ENCODE measurements at places on chromosomes 7 and 10.

GRCh38 chr10:68560943-68561864 is 1.1 kb downstream of the TET1 start:
- DNase-seq, result no peak

GRCh38 chr7:75938921-75939320 is 24.0 kb downstream of the POR start:
- no peak for DNase-seq

- DNase-seq, result no peak
These were observed 66.3 kb downstream of the C10orf143 start for GRCh38 chr10:130044067-130045061.

- peak; percentile 54 for DNase-seq
These were observed 204.4 kb downstream of the DIP2C start for GRCh38 chr10:484925-485661.

- no peak for DNase-seq
These were observed 177.9 kb upstream of the MGMT start for GRCh38 chr10:129288999-129289584.

GRCh38 chr7:42029405-42029804 is 207.6 kb downstream of the GLI3 start:
- DNase-seq, result no peak

DNA sequence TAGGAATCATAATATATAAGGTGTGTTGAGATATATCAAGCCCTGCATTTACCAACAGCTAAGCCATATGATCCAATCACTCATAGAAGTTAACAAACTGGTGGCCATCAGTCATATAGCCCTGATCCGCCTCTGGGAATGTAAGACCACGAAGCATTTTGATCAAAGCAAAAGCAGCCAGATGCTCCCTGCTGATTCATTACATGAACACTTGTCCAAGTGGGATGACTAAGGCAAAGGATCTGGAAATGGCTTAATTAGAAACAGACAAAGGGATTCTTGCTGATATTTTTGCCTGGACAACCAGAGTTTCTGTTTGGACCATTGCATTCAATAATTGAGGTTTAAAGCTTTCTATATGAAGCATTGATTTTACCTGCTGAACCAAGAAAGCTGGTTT is 535.5 kb downstream of the GPAM start:
- DNase-seq, result no peak

GRCh38 chr7:20778063-20778721 is 8.5 kb downstream of the SP8 start:
- DNase-seq, result no peak

DNA sequence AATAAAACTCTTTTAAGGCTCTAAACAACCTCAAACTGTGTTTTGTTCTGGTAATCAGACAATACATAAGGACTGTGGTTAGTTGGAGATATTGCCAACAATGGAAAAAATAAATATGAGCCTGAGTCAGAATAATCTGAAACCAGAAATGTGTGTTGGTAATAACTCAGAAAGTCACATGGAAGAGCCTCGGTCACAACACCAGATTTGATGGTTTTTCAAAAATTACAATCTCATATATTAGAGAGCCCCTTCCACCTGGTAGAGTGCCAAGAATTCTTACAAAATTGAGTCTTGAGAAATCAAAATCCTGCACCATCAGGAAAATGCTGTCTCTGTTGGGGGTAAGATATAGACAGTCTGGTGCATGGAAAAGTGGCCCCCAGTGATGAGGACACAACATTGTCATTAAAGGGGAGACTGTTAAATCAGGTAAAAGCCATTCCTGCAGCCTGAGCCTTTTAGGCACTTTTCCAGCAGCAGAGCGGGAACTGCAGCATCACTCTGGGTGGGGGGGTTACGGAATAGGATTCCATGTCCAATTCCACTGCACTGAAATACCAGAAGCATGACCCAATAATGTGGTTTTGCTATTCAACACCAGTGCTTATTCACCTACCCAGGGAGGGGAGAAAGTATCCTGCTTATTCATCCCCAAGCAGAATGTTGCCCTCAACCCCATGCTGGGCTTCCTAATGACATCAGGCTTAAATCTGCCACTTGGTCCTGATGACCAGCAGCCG is 9.5 kb upstream of the ADAM12 start:
- no peak for DNase-seq

GRCh38 chr10:79476645-79477044 is 31.2 kb upstream of the ZCCHC24 start:
- no peak for DNase-seq

GRCh38 chr10:541750-542371 is 147.6 kb downstream of the DIP2C start:
- no peak for DNase-seq

DNA sequence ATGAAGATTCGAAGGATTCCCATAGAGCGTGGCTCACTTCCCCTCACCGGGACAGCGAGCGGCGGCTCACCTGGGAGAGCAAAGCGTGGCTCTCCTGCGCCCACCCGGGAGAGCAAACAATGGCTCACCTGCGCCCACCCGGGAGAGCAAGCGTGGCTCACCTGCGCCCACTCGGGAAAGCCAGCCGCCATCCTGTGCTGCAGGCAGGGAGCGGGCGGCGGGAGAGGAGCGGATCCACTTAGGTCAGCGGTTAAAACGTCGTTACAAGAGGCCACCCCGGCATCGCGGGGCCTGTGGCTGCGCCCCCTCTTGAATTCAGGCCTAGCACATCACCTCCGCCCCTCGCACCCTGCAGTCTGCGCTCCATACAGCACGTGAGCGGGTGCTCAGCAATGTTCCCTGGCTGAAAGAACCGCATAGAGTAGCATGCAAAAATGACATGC is 461 bp upstream of the FIGNL1 start:
- no peak for DNase-seq

- DNase-seq, result no peak
These were observed 237.2 kb downstream of the CSTF2T start for GRCh38 chr10:51462076-51462779.

DNA sequence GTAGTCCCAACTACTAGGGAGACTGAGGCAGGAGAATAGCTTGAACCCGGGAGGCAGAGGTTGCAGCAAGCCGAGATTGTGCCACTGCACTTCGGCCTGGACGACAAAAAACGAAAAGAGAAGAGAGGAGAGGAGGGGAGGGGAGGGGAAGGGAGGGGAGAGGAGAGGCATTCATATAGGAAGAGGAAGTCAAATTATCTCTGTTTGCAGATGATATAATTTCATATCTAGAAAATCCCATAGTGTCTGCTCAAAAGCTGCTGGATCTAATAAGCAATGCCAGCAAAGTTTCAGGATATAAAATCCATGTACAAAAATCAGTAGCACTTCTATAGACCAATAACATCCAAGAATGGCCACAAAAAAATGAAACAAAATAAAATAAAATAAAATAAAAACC is 120.3 kb downstream of the LMBR1 start:
- no peak for DNase-seq

DNA sequence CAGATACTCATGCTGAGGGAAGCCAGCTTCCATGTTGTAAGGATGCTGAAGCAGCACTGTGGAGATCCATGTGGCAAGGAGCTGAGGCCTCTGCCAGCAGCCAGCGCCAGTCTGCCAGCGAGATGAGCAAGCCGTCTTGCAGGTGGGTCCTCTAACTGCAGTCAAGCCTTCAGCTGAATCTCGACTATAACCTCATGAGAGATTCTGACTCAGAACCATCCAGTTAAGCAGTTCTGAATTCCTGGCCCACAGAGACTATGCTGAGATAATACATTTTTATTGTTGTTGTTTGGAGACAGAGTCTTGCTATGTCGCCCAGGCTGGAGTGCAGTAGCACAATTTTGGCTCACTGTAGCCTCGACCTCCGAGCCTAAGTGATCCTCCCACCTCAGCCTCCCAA is 105.6 kb downstream of the SH3PXD2A start:
- no peak for DNase-seq

DNA sequence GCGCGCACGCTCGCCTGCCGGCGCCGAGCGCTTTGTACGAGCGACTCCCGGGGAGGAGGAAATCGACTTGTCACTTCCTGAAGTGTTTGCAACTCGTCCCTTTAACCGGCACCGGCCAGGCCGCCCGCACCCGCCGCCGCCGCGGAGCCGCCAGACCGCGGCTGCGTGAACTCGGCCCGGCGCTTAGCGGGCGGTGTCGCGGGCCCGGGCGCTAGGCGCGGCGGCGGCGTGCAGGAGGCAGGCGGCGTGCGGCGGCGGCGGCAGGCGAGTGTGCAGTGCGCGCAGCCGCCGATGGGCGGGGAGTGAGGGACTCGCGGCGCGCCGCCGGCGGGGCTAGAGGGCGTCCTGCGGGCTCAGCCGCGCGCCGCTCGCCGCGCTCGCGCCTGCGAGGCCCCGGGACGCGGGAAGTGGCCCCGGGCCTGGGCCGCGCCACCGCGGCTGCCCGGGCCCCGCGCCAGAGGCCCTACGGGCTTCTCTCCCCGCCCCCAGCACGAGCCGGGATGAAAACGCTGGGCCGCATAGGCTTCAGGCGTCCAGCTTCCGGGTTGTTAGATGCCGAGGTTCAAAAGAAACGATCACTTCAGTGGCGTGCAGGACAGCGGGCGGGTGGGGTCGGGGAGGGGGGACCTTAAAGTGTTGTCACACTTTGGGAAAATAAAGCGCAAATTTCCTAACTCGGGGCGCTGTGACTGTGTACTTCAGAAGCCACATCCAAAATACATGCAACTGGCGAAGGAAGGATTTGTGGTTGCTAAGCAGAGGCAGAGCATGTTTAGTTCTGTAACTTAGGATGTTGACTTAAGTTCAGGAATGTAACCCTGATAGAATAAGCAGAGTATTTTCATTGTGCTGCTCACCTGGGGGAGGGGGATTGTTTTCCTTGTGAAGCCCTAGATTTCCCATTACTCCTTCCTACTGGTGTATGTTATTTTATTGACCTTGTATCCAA is at the start of gene FAM53B:
Gene FAM53B, minus strand, starts transcription at position 277 of the 949 bp plus-strand sequence. CDS start 37,665 bp downstream, outside the sequence.
- no peak for DNase-seq

DNA sequence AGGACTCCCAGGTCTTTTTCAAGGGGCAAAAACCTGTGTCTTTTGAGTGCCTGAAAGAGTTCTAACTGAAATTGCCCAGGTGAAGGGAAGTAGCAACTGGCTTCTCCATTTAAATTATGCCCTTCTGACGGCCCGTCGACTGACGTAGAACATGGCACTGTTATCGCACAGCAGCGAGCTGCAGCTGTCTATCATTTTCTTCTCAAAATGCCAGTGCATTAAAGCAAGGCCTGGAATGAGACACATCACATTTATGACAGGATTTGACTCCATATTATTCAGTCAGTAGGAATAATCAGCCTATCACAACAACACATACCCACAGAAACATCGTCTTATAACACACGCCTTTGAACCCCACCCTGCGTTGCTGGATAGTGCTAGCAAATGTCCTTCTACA is 69.7 kb downstream of the CELF2 start:
- DNase-seq, result no peak

DNA sequence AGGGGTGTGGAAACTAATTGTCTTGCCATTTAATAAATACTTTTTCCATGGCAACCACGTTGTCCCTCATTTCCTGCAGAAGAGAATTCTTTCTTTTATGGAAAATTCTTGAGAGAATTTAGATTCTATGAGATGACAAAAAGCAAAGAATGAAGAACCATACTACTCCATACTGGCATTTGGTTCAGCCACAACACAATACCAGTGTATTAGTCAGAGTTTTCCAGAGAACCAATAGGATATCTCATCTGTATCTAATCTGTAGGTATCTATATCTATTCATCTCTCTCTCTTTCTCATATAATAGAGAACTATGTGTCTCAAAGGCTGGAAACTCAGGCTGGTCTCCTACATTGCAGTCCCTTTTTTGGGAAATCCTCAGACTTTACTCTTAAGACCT is 44.6 kb upstream of the NAMPT start:
- DNase-seq, result no peak

GRCh38 chr10:123009105-123009820 is 457 bp downstream of the ACADSB start:
- peak; percentile 61 for DNase-seq

DNA sequence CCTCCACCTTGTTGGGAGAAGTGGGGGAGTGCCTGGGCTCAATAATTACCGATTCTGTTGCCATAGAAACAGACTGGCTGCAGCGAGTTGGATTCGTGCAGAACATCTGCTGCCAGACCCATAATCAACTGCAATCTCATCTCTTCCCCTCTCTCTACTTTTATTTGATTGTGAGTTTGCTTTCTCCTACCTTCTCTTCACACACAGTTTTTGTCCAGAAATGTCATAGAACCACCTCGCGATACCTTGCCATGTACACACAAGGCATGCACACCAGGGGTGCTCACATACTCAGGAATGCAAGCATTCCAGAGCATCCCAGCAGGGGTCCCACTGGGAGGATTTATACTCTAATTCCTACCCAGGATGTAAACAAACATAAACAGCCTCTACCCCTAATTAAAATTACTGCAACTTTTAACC is 262.2 kb upstream of the AOAH start:
- no peak for DNase-seq

DNA sequence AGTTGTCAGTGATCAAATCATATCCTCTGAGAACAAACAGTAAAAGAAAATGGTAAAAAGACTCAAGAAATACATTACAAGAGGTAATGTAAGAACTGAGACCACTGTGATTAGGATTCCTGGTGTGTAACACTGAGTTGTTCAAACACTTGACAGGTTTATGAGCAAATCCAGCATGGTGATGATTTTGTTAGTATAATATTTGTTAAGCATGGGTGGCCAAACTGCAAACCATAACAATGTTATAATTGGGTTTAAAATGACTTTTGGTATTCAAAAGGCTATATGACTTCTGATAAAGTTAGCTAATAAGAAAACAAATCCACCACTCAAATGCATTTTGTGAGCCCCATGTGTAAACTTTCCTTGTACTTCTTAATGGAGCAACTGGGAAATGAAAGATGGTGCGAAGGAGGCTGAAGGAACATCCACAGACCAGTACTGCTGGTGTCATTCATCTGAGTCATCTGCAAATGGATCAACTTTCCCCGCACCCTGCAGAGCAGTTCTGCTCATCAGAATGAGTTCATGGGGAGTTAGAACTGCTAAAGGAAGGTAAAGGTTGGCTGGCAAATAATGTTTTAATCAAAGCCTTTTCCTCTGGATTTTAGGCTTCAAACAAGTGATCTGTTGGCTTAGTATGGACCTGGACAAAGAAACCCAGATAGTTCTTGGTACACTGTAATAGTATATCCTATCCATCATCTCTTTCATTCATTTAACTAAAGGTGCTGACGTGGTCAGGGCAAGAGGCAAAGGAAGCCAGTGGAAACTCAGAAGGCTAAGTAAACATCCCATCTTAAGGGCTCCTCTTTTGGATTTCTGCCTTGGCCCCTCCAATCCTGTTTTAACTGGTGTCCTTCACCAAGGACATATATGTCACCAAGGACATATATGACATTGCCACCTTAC is 45.0 kb downstream of the AFAP1L2 start:
- no peak for DNase-seq

DNA sequence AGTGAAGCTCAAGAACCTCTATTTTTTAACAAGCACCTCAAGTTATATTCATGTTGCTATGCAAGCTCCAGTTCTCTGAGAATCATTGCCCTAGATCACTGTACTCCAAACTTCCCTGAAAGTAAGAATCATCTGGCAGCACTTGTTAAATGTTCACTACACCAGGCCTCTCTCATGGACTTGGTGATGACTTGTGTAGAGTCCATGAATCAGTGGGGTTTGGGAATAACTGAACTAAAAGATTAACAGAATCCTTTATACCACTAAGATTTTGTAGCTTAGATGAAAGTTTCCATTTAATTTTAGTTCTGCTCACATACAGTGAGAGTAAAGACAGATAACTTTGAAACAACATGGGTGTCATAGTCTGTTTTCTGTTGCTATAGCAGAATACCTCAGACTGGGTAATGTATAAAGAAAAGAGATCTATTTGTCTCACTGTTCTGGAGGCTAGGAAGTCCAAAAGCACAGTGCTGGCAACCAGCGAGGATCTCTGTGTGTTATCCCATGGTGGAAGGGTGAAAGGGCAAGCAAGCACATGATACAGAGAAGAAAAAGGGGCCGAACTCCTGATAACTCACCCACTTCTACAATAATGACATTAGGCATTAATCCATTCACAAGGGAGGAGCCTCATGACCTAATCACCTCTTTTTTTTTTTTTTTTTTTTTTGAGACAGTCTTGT is 27.9 kb upstream of the AOAH start:
- no peak for DNase-seq
